ENCODE measurements at places on chromosomes 5 and 9.

- peak; percentile 14 for DNase-seq
Measured at GRCh38 chr5:10649666-10650380, 86.0 kb downstream of the ANKRD33B start.

GRCh38 chr5:134555223-134555889 is 29.9 kb downstream of the JADE2 start:
- DNase-seq: no peak

DNA sequence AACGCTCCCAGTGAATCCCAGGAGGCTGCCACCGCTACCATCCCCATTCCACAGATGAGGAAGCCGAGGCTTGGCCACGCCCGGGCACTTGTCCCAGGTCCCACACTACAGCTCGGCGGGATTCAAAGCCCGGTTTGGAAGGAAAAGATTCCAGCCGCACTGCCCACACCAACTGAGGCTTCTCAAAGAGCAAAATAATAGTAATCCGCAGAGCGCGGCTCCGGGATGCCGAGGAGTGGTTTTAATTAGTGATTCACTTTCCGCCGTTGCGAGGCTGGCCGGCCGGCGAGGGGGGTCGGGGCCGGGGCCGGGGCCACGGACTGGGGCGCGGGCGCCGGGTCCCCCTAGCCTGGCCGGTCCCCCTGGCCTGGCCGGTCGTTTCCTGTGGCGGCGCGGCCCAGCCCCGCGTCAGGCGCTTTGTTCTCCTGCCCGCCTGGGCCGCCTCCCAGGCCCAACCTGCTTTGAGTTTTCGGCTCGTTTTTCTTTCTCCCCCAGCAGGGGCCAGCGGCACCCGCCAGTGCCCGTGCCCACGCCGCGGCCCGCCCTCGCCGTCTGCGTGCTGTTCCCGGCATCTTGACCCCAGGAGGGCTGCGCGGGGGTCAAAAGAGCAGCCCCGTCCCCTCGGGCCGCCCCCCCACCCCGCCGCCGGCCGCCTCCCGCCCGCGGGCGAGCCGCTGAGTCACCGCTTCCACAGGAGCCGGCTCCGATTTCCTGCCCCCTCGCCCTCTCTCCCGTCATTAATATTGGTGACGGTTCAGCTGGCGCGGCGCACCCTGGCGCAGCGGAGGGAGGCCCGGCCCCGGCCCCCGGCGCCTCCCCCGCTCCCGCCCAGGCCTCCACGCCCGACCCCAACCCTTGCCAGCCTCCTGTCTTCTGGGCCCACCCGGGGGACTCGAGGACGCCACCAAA is 31.2 kb downstream of the FGF18 start:
- DNase-seq: peak; percentile 60

DNA sequence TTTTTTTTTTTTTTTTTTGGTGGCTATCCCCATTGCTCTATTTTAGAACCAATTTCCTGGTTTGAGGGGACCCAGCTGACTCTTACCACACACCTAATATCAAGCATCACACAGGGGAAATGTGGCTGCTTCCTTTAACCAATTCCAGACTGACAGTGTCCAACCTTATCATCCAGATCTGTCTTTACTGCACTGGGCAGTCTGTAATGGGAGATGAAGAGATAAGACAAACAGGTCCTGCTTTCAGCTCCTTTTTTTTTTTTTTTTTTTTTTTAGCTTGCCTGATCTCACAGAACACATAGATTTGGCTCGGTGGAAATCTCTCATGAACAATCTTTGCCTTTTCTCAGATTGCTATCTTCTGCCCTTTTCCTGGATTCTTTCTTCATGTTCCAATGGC is 198.8 kb upstream of the TYRP1 start:
- no peak for DNase-seq

- DNase-seq: no peak
Measured at GRCh38 chr9:93007529-93008058, 50.9 kb upstream of the SUSD3 start.

DNA sequence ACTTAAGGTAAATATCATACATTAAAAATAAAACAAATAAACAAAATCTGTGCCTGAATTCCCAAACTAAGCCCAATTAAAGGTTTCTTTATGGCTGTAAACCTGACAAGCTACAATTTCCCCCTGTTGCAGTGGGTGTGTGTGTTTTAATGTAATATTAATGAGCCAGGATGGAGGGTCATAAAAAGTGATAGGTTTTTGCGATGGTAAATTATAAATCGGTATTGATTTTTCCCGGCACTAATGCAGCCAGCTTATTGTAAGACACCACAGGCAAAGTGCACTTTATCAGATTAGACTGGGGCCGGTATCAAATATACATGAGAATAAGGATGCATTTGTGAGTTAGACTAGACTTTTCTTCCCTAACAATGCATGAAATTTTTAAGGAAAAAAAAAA is 120.4 kb downstream of the EBF1 start:
- DNase-seq: no peak

DNA sequence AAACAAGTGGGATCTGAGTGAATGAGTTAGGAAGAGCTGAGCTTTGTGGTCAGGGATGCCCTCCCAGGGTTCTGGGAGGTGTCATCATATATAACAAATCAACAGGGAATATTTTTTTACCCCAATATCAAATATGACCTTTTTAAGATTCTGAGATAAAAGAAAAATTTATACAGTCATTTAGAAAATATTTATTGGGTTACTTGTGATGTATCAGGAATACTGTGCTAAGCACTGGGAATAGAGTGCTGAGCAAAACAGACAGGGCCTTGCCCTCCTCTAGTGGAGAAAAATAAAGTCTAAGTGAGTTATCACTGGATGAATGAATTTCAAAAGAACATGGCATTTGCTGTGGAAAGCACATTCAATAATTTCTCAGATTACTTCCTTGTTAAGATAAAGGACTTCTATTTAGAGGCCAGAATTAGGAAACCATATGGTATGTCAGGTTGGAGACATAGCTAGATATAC is 102.9 kb downstream of the BOD1 start:
- peak; percentile 60 for DNase-seq

- peak; percentile 93 for DNase-seq
Measured at GRCh38 chr9:120936011-120936763, 9.6 kb upstream of the TRAF1 start.

DNA sequence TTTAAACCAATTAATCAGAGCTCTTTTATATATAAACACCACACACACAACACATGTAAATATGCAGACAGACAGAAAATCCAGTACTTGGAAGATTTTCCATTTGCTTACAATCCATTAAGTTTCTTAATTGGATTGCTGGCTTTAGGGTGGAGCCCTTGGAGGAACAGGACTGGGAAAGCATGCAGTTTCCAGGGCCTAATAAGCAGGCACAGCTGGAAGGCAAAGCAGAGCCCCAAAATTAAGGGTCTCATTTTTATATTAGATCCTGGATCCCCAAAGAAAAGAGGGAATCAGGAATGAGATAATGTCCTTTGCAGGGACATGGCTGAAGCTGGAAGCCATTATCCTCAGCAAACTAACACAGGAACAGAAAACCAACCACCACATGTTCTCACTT is 13.1 kb upstream of the SMC2 start:
- DNase-seq: no peak

GRCh38 chr9:69058101-69058500 is 22.5 kb downstream of the FXN start:
- no peak for DNase-seq

DNA sequence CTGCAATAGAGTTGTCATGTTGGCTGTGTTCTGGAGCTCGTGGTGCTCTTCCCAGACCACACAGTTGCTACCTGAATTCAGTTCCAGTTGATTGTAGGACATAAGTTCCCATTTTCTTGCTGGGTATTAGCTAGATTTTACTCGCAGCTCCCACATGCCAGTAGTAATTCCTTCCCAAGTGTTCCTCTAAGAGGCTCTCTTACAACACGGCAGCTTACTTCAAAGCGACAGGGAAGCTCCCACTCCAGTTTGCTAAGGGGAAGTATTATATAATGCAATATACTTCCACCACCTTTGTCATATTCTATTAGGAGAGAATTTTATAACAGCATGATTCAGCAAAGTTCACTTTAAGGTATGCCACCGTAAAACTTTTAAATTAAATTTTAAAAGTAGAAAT is 623.0 kb downstream of the SLCO4C1 start:
- DNase-seq: no peak

GRCh38 chr5:89706731-89707130 is 702.8 kb downstream of the CETN3 start:
- DNase-seq: no peak

DNA sequence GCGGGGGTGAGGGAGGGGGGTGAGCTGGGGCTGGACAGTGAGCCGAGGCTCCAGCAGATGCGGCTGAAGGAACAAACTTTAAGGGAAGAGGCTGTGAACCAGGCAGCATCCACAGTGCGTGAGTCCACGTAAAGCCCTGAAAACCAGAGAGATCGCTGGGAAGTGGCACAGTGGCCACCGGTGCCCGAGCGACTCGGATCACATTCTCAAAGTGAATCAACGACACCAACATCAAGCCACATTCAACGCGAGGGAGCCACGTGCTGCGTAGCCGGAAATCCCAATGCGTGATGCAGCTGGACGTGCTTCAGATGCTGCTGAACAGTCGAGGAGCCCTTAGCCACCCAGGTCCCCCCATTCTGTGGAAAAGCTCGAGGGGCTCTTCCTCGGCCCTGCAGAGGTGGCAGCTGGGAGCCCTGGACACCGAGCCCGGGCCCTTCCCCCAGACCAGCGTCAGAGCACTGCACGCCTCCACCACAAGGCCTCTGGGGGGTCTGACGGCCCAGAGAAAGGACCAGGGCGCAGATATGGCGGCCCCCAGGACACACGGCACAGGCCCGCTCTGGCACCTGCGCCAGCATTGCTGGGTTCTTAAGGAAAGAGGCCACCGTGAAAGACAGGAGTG is 53.7 kb upstream of the EXOC3 start:
- DNase-seq: no peak

GRCh38 chr9:93136011-93136440 is 2.0 kb upstream of the NINJ1 start:
- DNase-seq: peak; percentile 48

- DNase-seq: peak; percentile 26
Measured at GRCh38 chr9:21096172-21096900, 18.6 kb upstream of the IFNB1 start.

GRCh38 chr5:57219386-57219785 is 45.5 kb downstream of the GPBP1 start:
- no peak for DNase-seq

DNA sequence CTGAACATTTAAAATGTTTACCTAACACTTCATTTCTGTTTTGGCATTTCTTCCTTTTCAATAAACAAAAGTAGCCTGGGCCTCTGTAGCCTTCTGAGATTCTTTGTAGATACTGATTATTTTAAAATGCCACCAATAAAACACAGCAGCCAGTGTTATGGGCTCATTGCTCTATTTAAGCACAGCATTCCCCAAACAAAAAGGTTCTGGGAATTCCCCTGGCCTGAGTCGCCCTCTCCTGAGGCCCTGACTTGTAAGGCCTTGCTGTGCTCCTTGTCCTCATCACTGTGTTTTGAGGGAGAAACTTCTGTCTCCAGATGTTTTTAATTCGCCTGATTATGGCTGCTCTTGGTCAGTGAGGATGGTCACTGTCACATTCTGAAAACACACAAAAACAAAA is 33.0 kb upstream of the CTXN3 start:
- DNase-seq: no peak

- DNase-seq: no peak
Measured at GRCh38 chr5:74464512-74465209, 175.9 kb downstream of the ENC1 start.

DNA sequence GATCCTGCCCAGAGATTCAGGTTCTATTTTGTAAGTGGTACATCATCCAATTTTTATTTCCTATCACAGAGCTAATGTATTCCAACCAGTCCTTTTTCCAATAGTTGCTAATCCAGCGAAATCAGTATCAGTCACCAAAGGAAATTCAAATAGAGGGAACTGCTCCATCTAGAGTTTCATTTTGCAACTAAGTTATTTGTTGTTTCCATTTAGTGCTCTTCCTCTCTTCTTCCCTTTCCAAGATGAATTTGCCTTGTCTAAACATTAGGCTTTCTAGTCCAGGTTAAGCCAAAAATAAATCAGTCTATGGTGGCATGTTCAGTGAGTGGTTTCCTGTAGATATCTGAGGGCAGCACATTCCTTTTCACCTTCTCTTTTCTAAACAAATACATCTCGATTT is 79.8 kb upstream of the SPATA31D4 start:
- DNase-seq: no peak

DNA sequence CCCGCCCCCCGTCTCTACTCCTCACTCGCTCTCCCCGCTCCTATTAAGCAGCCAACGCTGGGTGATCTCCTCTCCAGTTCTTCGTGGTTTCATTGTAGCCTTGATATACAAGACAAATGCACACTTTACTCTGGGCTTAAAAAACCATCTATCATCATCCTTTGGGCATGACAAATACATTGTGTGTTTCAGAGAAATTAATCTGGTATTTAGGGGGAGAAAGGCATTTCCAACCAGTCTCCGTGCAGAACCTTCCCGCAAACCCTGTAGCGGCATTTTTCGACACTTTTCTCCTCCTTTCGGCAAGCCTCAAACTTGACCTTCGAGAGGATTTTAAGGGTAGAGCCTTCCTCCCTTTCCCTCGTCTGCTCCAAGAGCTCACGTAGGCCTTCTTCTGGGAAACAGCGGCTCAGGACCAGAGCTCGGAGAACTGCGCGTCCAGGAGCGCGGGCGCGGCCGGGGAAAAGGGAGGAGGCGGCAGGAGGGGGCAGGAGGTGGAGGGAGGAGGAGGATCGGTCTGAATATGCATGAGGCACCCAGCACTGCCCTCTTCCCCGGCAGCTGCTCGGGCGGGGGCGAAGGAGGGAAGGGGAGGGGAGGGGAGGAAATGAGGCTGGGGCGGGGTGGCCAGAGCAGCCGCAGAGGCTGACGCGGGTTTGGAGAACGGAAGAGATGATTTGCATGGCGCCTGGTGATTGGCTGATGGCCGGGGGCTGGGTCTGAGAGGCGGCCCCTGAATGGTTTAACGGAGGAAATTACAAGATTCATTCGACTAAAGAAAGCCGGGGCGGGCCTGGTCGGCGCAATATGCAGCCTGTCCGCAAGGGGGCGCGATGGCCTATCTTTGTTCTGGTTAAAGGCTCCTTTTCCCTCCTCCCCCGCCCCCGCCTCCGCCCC is 127.5 kb downstream of the TMEM161B start:
- DNase-seq: peak; percentile 96

DNA sequence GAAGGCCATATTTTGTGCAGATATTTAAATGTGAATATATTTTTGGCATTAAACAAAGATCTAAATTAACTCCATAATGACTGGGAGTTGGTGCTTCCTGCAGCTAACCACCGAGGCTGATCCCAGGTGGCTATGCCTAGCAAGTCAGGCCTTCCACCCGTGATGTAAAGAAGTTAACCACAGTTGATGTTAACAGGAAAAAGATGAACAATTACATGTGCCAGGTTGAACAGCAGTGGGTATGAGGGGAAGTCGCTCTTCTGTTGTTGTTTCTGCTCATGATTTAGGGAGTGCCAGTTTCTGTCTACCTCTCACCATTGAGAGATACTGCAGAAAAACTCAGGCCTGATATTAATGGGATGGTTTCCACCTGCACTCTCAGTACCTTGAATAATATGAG is 334.3 kb downstream of the EBF1 start:
- DNase-seq: no peak

GRCh38 chr9:128553728-128554127 is 1.3 kb downstream of the SPTAN1 start:
- peak; percentile 45 for DNase-seq

- DNase-seq: no peak
Measured at GRCh38 chr9:132602207-132602606, 19.8 kb downstream of the BARHL1 start.
